Hepatocyte (in vitro differentiated cells): ENCODE measurements at places on chromosomes 1 and 21. TPM values are rescaled to one million over a fixed set of nuclear protein-coding genes. Genes with fewer than 3 reads are reported as not detected.

DNA sequence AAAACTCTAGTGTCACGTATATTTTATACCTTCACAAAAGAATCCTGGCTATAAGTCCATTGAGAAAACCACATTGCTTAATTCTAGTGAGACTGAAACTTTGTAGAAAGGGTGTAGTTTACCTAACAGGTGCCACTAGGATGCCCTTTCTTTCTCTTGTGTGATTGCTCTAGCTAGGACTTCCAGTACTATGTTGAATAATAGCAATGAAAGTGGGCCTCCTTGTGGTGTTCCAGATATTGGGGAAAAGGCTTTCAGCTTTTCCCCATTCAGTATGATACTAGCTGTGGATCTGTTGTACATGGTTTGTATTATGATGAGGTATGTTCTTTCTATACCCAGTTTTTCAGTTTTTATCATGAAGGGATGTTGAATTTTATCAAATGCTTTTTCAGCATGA, 39.7 kb upstream of the CHODL start:
- DNase-seq: no peak

- DNase-seq: no peak
Measured at GRCh38 chr1:162006081-162006480, 17.6 kb downstream of the OLFML2B start.

GRCh38 chr1:18936814-18937481, 19.5 kb downstream of the IFFO2 start:
- DNase-seq: peak; percentile 65

GRCh38 chr1:229273507-229274232, 2.8 kb downstream of the RAB4A start:
- DNase-seq: peak; percentile 64

DNA sequence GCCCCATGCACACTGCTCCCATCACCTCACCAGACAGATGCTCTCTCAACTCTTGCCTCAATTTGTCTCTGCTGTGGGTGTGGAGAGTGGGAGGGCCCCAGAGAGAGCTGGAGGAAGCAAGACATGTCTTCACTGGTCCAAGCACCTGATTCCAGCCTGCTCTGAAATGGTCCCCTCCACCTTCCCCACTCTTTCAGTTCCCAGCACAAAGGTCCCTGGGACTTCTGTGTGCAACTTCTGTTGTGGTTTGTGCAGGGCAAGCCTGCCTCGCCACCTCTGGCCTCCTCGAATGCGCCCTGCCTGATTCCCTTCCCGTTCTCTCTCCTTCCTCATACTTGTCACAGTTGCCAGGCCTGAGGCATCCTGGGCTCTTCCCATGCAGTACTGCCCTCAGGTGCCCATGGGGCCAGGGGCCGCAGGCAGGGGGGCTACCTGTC, 119.3 kb downstream of the SYT2 start:
- DNase-seq: no peak

- DNase-seq: no peak
Measured at GRCh38 chr21:44556879-44557278, 1.7 kb downstream of the KRTAP10-3 start.

FCRL6 gene
- total RNA-seq: not detected in 2 replicates

DNA sequence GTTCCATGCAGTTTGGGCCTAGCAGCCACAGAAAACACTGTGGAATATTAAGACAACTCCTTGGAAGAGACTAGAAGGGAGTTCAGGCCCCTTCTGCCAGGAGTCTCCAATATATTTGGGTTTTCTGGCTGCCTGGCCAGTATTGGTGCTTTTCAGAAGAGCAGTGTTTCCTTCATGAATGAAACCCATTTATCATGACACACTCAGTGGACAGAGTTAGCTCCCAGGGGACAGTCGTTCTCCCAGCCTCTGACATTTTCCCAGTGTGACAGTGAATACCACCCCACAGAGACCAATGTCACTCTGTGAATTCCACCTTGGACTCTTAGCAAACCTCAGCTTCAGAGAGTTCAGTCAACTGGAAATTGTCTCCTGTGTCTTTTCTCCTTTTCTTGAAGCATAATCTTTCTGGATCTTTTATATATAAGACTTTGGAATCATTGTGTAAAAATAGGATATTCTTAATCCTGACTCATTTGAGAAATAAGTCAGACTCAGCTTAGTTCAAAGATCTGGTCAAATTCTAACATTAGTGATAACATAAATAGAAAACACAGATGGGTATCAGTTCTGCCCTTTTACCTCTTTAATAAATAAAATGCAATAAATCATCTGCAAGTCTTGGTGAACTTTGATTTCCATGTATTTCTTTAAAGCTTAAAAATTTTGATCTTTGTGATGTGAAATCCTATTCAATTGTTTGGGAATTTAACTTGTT, 40.4 kb downstream of the GNG12 start:
- DNase-seq: no peak

- no peak for DNase-seq
Measured at GRCh38 chr1:6267686-6268322, 6.9 kb upstream of the GPR153 start.

DNA sequence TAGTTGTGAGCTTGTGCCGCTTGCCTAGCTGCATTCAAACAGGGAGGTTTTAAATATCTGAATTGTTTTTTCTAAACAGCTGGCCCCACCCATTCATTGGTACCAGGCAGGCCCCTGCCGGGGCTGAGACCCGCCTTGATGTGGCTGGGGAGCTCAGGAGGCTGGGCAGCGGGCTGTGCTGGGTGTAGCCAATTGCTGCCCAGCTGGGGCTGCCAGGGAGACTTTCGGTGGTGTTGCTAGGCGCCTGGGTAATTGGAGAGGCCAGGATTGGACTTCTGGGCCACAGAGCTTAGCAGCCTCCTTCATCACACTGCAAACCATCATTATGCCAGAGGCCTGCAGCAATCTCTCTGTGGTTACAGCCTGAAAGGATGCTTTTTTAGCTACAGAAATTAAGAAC, 12.2 kb downstream of the RHBDL2 start:
- no peak for DNase-seq

SLC16A4 gene
- 16.2 and 16.4 TPM in 2 replicates for total RNA-seq

GRCh38 chr1:161427733-161428516, 60.2 kb upstream of the CFAP126 start:
- DNase-seq: peak; percentile 63

GRCh38 chr1:29393451-29393826, 157.1 kb downstream of the PTPRU start:
- no peak for DNase-seq

GRCh38 chr1:143665606-143666005, 306.2 kb downstream of the FAM72C start:
- DNase-seq: no peak

DNA sequence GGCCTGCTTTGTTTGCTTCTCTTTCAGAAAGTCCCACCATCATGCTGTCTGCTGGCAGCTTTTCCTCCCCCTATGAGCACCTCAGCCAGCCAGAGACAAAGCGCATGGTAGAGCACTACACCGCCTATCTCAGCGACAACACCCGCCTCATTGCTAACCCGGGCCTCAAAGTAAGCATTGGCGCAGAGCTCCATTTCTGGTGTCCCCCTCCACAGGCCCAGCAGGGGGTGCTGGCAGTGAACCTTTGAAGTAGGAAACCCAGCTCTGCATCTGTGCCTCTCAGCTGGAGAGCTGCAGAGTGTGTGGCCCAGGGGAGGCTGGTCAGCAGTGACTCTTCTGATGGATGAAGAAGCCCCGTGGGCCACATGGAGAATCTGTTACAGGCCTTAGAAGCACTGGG, 81.2 kb upstream of the RAVER2 start:
- DNase-seq: peak; percentile 16

CDA gene
- 2.1 and 3.2 TPM in 2 replicates for total RNA-seq

RNF11 gene
- total RNA-seq: 99.8 and 102 TPM in 2 replicates

DNA sequence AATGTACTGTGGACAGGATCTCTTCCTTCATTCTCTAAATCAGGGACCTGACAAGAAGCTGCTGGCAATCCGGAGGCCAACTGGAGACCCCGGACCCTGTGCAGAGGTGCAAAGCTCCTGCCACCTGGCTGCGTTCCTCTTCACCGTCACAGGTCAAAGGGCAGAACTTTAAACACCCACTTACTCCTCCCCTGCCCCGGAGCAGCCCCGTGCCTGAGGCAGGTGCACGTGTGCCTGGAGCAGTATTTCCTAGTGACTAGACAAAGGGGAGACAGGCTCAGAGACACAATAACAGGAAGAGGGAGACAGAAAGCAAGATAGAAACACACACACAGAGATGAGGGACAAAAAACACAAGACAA, 6.6 kb upstream of the PIGC start:
- peak; percentile 62 for DNase-seq

GJB3 gene
- 2.8 and 3.2 TPM in 2 replicates for total RNA-seq

TOR1AIP1 gene
- total RNA-seq: 36.1 and 45.6 TPM in 2 replicates

DNA sequence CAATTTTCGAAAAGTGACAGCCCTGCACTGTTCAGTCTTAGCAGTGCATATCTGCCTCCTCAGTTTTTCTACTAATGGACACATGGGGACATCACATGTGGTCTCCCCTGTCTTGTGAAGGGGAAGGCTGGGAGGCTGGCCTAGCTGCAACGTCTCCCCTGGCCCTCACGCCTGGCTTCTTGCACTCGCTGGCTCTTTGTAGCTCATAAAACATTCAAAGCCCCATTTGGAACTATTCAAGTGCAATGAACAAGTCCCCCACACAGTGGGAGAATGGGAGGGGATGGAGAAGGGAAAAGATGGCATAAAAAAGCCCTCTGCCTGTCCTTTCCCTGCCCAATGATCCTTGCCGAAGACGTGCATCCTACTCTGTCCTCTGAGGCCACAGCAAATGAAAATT, 73.6 kb downstream of the PGBD5 start:
- no peak for DNase-seq

- no peak for DNase-seq
Measured at GRCh38 chr1:109926662-109927300, 16.1 kb downstream of the CSF1 start.

FASLG gene
- total RNA-seq: not detected in 2 replicates

DNA sequence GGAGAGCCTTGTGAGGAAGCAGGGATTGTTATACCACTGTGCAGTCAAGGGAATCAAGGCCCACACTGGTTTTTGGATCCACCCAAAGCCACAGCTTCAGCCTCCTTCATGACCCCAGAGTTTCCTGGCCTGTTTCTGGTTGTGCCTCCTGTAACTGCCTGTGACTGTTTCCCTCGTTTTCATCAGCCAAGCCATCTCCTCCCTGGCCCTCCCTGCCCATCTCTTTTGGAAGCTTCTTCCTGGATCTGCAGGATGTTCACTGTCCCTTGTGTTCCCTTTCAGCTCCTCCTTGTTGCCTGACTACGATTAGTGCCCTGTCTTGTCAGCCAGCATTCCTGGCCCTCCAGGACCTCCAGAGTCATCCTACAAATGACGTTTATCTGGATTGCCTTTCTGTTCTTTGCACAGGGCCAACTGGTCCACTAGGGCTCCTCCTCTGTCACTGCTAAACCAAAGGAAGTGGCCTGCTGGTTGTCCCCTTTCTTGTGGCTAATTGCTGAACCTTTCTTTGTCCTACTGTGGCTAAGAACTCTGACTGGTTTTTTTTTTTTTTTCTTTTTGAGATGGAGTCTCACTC, 17.9 kb downstream of the SFT2D2 start:
- DNase-seq: no peak

DNA sequence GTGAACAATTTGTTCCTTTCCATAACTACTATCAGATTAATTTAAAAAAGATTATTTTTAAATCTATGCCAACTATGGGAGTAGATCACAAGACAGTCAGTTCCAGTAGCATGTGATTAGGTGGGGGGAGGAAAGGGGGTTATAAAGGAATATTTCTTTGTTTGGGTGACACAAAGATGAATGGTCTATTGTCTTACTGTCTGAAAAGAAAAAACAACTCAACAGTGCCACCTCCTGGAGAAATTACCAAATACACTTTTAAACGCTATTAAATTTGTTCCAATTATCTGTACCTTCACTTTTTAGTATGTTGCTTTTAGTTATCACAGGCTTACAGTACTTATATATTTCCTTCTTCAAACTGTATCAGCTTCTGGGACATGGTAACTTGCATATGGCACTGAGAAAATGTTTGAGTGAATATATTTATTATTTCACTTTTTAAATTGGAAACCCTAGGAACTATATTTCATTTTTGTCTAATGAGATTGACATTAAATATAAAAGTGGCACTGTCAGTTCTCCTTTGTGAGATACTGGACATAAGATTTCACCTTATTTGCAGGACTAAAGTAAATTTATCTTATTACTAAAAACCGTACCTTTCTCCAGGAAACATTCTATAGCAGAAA, 1.7 kb upstream of the SORT1 start:
- peak; percentile 79 for DNase-seq

DNA sequence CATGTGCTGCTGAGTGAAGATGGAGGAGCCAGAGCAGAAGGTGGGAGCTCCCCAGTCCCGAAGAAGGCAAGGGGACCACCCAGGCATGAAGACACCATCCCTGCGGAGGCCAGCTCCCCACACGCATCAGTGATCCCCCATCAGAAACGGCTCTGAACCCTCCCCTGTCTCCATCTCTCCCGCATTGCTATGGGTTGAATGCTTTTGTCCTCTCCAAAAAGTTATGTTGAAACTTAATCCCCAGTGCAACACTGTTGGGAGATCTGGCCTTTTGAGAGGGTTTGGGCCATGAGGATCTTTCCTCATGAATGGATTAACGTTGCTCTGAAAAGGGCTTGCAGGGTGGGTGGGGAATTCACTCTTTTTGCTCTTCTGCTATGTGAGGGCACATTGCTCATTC, 147.6 kb downstream of the AJAP1 start:
- no peak for DNase-seq

FCMR gene
- 0.97 and 2.6 TPM in 2 replicates for total RNA-seq

- peak; percentile 83 for DNase-seq
Measured at GRCh38 chr1:153945795-153946621, 510 bp downstream of the DENND4B start.

RAB25 gene
- 71.1 and 77.9 TPM in 2 replicates for total RNA-seq

DNA sequence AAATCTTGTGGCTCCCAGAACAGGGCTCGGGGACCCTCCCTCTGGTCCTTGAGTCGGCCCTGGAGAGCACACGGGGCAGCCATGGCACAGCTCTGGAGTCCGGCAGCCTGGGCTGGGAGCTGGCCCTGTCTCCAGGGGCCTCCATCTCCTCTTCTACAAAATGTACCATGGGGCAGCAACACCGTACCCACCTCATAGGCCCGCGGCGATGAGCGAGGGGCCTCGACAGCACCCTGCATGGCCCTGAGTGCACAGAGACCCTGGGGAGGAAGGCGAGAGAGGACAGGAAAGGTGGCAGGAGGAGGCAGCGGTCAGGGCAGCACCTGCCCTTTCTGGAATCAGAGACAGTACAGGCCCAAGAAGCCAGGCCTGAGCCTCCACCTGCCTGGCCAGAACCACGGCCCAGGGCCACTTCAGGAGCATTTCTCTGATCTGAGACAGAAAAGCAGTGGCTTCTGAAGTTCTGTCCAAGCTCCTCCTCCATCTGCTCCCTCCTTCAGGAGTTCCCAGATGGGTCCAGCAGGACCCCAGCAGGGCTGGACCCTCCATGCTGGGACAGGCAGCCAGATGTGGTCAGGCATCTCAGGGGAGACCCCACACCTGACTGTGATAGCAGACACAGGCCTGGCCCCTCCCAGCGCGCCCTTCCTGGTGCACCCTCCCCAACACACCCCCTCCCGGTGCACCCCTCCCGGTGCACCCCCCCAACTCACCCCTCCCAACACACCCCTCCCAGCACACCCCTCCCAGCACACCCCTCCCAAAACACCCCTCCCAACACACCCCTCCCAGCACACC, 75.9 kb upstream of the ARHGEF16 start:
- no peak for DNase-seq

CR1L gene
- not detected in 2 replicates for total RNA-seq

GRCh38 chr1:189696297-189696696, 781.4 kb downstream of the BRINP3 start:
- DNase-seq: no peak

GRCh38 chr1:40633523-40633922, 32.0 kb downstream of the RIMS3 start:
- no peak for DNase-seq
